Lung (tissue), 17 donors: ENCODE measurements at places on chromosomes 7 and 10. TPM values are rescaled to one million over a fixed set of nuclear protein-coding genes. Genes with fewer than 3 reads are reported as not detected.

Gene RADIL
- total RNA-seq = 9.3 TPM

Gene GLI3
- total RNA-seq = 23.4 TPM

Gene UNCX
- total RNA-seq = not detected

Gene NKX2-3
- total RNA-seq = not detected

Gene NYAP1
- 1.1 TPM for total RNA-seq

Gene SPDYE1
- total RNA-seq = 0.09 TPM

Gene USP54
- 102 TPM for total RNA-seq

Gene C10orf62
- total RNA-seq = 0.21 TPM

Gene AZGP1
- total RNA-seq = 4.1 TPM

Gene CFAP43
- total RNA-seq = 30.0 TPM

- DNase-seq = no peak
- peaks cover 4% of the 10 kb centered on the region for H3K27me3 ChIP-seq
- H3K4me1 ChIP-seq = peaks cover 8% of the 10 kb centered on the region
- H3K27ac ChIP-seq = no peak overlapping the region
Observed at GRCh38 chr7:159142199-159142598, 2.5 kb downstream of the VIPR2 start.

DNA sequence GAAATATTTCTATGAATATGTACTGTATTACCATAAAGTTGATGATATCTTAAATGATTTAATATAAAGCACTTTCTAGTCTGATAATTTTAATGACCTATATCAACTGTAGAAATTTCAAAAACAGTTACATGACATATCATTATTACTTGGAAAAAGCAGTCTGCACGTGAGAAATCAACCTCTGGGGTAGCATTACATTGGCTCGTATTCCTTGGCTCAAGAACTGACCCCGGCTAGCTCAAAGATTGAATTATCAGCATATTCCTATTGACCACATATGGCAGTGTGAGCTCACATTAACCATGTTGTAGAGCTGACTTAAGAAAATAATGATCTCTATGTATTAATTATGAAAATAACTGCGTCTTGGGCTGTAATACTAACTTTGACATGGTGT lies 139.3 kb downstream of the PTN start:
- no peak overlapping the region for H3K4me3 ChIP-seq
- H3K27ac ChIP-seq = no peak overlapping the region
- H3K4me1 ChIP-seq = no peaks in the 10 kb centered on the region
- DNase-seq = no peak

DNA sequence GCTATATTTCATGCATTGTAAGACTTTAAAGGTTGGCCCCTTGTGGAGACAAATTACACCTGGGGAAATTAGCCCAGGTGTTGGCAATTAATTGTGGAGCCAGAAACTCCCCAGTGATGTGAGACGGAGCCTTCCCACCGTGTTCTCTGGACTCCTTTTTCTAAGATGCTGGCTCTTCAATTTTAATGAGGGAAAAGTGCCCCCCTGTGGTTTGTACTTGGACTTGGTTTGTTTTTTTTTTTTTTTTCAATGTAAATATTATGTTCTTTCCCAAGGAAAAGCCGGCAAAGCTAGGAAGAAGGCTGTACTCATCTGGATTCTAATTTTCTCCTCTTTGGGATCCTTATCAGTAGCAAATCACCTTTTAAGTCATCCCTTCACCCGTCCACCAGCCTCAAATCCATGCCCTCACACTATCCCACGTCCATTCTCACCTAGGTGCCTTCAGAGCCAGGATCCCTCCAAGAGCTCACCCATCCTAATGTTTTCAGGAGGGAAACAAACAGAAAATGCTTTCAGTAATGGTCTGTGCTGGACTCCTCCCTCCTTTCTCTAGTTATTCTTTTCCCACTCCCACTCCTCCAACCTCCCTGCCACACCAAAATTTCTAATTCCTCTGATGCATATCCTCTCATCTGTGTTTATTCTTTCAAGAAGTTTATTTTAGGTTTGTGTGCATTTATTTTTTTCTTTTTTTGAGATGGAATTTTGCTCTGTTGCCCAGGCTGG lies 20.4 kb upstream of the ST8SIA6 start:
- no peak for DNase-seq
- no peak overlapping the region for H3K4me3 ChIP-seq
- peaks cover 2% of the 10 kb centered on the region for H3K27me3 ChIP-seq
- no peak overlapping the region for H3K27ac ChIP-seq
- H3K4me1 ChIP-seq = no peaks in the 10 kb centered on the region
- H3K36me3 ChIP-seq = no peaks in the 10 kb centered on the region

- no peaks in the 10 kb centered on the region for H3K4me1 ChIP-seq
- no peaks in the 10 kb centered on the region for H3K27me3 ChIP-seq
- H3K36me3 ChIP-seq = no peaks in the 10 kb centered on the region
- H3K4me3 ChIP-seq = no peak overlapping the region
- H3K27ac ChIP-seq = peak overlapping the region; percentile 6
Observed at GRCh38 chr7:123598657-123599056, 3.0 kb upstream of the ASB15 start.

- DNase-seq = peak; percentile 3
- H3K27ac ChIP-seq = no peak overlapping the region
- H3K4me3 ChIP-seq = no peak overlapping the region
- no peaks in the 10 kb centered on the region for H3K36me3 ChIP-seq
Observed at GRCh38 chr10:67022099-67022498, 96.3 kb downstream of the LRRTM3 start.

- DNase-seq = no peak
- peak overlapping the region; percentile 90 for H3K27ac ChIP-seq
- H3K4me3 ChIP-seq = peak overlapping the region; percentile 76
- peaks cover 3% of the 10 kb centered on the region for H3K4me1 ChIP-seq
Observed at GRCh38 chr10:30348378-30348776, 701 bp downstream of the MTPAP start.

GRCh38 chr10:67780759-67781538 lies 57.0 kb downstream of the DNAJC12 start:
- no peaks in the 10 kb centered on the region for H3K4me1 ChIP-seq
- no peak for DNase-seq
- H3K4me3 ChIP-seq = no peak overlapping the region
- peaks cover 2% of the 10 kb centered on the region for H3K27me3 ChIP-seq

- H3K27me3 ChIP-seq = no peaks in the 10 kb centered on the region
- no peak for DNase-seq
- H3K4me1 ChIP-seq = no peaks in the 10 kb centered on the region
Observed at GRCh38 chr7:41445432-41445831, 257.5 kb downstream of the INHBA start.

DNA sequence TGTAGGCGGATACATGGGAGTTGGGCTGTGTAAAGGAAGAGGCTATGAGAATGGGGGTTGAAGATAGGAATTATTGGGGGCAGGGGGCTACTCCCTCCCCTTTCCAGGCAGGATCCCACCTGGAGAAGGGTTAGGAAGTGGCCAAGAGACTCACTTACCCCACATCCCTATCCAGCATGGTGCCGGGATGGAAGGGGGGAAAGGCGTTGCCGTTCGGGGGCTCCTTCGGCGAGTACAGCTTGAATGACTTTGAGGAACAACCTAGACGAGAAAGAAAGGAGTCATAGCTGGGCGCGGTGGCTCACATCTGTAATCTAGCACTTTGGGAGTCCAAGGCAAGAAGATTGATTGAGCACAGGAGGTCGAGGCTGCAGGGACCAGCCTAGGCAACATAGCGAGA lies 8.9 kb downstream of the LDB1 start:
- H3K4me1 ChIP-seq = peaks cover 30% of the 10 kb centered on the region
- no peak overlapping the region for H3K27ac ChIP-seq
- no peaks in the 10 kb centered on the region for H3K27me3 ChIP-seq

DNA sequence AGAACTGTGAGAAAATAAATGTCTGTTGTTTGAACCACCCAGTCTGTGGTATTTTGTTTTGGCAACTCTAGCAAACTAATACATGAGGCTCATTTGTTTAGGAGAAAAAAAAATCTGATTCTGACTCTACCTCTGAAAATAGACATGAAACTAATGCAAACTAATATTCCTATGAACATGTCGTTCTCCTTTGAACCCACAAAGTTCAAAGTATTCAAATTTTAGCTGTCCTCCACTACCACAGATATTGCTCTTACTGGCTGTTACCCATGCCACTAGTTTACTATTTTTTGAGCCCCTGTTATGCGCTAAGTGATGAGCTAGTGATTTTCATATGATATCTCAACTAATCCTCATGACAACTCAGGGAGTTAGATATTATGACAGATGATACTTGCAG lies 58.8 kb upstream of the ZNF804B start:
- H3K27me3 ChIP-seq = no peaks in the 10 kb centered on the region
- H3K4me1 ChIP-seq = no peaks in the 10 kb centered on the region
- no peak overlapping the region for H3K4me3 ChIP-seq
- no peak overlapping the region for H3K27ac ChIP-seq
- DNase-seq = no peak
- H3K36me3 ChIP-seq = no peaks in the 10 kb centered on the region

DNA sequence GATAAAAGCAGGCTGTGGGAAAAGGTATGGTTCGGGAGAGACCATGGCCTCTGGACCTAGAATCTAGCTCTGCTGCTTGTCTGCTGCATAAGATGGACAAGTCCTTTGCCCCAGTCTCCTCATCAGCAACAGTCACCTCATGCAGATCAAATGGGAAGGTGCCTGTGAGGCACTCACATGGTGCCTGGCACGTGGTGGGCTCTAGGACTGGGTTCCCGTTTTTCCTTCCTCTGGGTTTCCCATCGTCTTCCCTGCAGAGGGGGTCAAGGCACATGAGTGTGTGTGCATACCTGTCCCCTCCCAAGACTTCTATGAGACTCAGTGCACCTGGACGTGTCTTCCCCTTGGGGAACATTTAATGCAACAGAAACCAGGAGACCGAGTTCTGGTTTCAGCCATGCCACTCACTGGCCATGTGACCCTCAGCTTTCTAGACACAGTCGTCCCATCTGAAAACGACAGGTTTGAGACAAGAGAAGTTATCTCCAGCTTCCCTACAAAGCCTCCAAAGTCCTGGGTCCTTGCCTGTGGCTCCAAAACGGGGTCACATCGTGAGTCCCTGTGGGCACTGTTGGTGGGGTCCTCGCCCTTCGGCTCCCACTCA lies 95.9 kb upstream of the NPTX2 start:
- DNase-seq = no peak
- H3K4me3 ChIP-seq = no peak overlapping the region

DNA sequence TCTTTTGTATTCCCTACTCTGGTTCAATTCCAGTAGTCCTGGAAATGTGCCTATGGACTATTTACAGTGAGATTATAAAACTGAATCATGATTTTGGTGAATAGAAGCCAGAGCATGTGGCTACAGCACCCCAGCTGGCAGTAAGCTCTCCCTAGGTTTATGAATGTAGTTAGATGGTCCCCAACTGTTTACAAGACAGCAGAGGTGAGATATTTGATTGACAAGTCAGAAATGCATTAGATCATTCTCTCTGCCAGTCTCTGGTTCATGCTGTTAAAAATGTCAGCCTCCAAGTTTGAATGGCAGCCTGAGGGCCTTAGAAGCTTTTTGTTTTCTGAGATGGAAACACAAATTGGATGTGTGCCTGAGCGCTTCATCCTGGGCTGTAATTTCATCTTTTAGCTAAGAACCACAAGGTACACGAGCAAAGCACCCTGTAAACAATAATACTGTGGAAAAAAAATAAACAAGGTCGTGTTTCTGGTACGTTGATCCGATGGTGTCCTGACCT lies 85.0 kb downstream of the BTRC start:
- H3K4me1 ChIP-seq = peaks cover 3% of the 10 kb centered on the region
- DNase-seq = peak; percentile 29
- H3K36me3 ChIP-seq = no peaks in the 10 kb centered on the region
- no peaks in the 10 kb centered on the region for H3K27me3 ChIP-seq

DNA sequence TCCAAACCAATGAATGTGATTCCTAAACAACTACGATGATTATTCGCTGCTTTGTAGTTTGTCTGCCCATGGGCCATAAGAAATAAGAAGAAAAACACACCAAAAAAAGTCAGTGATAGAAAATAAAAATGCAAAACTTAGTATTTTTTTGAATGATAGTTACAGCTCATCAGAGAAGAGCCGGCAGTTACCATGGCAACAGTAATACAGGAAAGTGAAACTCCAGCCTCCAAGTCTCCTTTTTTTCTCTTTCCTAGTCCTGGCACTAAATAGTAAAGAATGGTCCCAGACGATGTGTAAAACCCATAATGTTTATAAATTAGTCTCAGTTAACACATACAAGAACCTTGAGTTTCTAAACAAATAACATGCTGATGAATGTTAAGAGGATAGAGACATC lies 21.6 kb upstream of the LHFPL3 start:
- DNase-seq = no peak
- H3K27me3 ChIP-seq = no peaks in the 10 kb centered on the region
- H3K36me3 ChIP-seq = no peaks in the 10 kb centered on the region
- no peak overlapping the region for H3K4me3 ChIP-seq

GRCh38 chr7:156609010-156609877 lies 31.3 kb upstream of the RNF32 start:
- no peak overlapping the region for H3K4me3 ChIP-seq
- H3K36me3 ChIP-seq = no peaks in the 10 kb centered on the region
- peaks cover 5% of the 10 kb centered on the region for H3K4me1 ChIP-seq

GRCh38 chr10:60677531-60678129 lies 100.6 kb upstream of the CDK1 start:
- no peak for DNase-seq
- H3K27ac ChIP-seq = no peak overlapping the region
- no peaks in the 10 kb centered on the region for H3K36me3 ChIP-seq
- no peak overlapping the region for H3K4me3 ChIP-seq
- H3K27me3 ChIP-seq = no peaks in the 10 kb centered on the region

GRCh38 chr7:20963556-20964280 lies 177.0 kb upstream of the SP8 start:
- H3K27ac ChIP-seq = no peak overlapping the region
- no peaks in the 10 kb centered on the region for H3K36me3 ChIP-seq
- no peak overlapping the region for H3K4me3 ChIP-seq
- no peaks in the 10 kb centered on the region for H3K4me1 ChIP-seq
- no peak for DNase-seq
